ENCODE measurements at places on chromosomes 3 and 15.

DNA sequence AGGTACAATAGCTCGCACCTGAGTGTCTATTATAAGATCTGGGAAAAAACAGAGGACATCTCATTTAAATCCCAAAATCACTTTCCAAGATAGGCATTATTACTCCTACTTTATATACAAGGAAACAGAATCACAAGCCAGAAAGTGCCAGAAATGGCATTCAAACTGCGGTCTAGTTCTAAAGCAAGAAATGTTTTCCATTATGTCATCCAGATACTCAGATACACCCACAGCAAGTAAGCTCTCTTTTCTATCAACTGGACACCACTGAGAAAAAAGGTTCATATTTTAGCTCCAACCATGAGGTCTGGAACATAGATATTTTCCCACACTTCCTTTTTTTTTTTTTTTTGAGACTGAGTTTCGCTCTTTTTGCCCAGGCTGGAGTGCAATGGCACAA lies 8.1 kb downstream of the SLC33A1 start:
- DNase-seq, result no peak

- DNase-seq, result no peak
Observed at GRCh38 chr3:57890874-57891273, 117.3 kb upstream of the FLNB start.

- no peak for DNase-seq
Observed at GRCh38 chr15:44045661-44046060, 149.4 kb downstream of the FRMD5 start.

DNA sequence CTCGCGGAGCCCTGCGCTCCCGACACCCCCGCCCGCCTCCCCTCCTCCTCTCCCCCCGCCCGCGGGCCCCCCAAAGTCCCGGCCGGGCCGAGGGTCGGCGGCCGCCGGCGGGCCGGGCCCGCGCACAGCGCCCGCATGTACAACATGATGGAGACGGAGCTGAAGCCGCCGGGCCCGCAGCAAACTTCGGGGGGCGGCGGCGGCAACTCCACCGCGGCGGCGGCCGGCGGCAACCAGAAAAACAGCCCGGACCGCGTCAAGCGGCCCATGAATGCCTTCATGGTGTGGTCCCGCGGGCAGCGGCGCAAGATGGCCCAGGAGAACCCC lies 464 bp downstream of the SOX2 start:
- DNase-seq, result no peak

- DNase-seq, result no peak
Observed at GRCh38 chr3:53753518-53754183, 92.6 kb downstream of the CHDH start.

DNA sequence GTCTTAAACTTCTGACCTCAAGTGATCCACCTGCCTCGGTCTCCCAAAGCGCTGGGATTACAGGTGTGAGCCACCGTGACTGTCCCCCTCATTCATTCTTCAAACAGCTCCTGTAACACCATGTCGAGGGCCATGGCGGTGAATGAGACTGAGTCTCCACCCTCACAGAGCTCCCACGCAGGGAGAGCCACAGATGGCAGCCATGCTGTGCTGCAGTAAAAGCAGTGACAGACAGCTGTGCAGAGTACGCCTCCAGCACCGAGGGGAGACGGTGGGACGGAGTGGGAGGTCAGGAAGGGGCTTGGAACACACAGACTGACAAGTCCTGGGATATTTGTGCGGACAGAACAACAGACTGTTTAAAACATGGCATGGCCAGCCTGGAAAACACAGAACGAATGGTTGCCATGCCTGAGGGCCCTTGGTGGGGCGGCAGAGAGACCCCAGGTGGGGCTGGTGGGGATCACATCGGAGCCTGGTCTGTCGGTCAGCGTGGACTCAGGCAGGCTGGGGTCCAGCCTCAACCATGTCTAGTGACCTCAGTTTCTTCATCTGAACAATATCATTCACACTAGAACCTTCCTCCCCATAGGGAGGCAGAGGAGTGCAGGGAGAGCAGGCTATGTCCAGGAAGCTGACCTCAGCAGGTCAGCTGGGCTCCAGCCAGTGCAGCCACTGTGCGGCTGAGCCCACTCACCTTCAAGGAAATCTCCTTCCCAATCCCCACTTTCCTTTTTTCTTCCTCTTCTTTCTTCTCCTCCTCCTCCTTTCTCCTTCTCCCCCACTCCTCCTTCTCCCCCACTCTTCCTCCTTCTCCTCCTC lies 20.6 kb upstream of the LCTL start:
- DNase-seq, result no peak

DNA sequence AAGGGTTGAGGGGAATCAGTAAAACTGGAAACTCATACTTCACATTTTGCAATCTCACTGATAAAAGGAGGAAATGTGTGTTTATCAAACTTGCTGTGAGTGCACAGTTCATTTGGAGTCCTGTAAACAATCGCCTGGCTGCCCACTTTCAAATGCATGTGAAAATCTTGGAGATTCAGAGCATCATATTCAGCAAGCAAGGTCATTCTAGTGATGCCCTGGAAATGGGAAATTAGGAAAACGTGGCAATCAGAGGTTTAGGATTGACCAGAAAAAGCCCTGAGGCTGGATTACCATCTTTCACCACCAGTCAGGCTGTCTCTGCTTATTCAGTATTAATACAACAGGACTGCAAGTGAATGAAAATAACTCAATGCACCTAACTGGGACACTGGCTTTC lies 23.9 kb downstream of the DPH6 start:
- DNase-seq, result peak; percentile 9

GRCh38 chr15:71559616-71560015 lies 250.7 kb upstream of the NR2E3 start:
- no peak for DNase-seq

DNA sequence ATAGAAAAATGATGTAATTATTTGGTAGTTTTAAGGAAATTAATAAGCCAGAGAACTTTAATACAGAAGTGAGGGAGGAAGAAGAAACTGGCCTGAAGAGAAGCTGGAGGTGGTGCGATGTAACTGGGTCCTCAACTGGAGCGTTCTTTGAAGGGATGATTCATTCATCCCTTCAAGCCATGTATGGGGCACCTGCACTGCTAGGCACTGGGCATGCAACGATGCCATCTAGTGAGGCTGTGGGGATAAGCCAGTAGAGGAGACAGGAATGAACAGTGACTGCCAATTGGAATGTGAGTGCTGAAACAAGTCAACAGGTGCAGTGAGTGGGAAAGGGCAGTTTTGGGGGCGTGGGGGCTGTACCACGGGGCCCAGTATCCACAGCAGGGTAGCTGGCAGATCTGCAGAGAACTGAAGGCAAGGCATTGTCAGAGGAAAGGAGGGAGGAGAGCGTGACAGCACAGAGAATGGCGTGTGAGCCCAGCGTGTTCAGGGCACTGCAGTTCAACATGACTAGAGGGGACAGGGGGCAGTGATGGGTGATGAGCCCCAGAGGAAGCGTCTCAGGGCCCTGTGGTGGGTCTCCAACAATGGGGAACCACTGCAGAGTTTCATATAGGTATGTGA lies 3.8 kb upstream of the KIF23 start:
- no peak for DNase-seq

- DNase-seq, result no peak
Observed at GRCh38 chr15:38672814-38673670, 108.4 kb upstream of the RASGRP1 start.

DNA sequence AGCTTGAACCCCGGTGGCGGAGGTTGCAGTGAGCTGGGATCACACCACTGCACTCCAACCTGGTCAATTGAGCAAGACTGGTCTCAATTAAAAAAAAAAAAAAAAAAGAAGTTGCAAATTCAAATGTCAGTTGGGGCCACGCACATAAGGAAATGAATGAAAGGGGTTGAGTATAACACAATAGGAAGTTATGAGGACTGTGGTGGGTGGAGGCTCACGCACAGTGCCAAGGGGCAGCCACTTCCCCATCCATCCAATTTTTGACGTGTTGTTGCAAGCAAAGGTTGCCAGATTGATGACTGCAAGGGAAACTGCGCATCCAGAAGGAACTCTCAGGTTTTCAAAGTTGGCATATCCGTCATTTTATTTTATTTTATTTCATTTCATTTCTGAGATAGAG lies 532.2 kb downstream of the NTRK3 start:
- no peak for DNase-seq

- no peak for DNase-seq
Observed at GRCh38 chr3:104673981-104674380, 692.7 kb upstream of the ALCAM start.

- no peak for DNase-seq
Observed at GRCh38 chr3:133676336-133677118, 14.8 kb upstream of the TOPBP1 start.

- no peak for DNase-seq
Observed at GRCh38 chr3:42510325-42510724, 7.9 kb downstream of the VIPR1 start.

DNA sequence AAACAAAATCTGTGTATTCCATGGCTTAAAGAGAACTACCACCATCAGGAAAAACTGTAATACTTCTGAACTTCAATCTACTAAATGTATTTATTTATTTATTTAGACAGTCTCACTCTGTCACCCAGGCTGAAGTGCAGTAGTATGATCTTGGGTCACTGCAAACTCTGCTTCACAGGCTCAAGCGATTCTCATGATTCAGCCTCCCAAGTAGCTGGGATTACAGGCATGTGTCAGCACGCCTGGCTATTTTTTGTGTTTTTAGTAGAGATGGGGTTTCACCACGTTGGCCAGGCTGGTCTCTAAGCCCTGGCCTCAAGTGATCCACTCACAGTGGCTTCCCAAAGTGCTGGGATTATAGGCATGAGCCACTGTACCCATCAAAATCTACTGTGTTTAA lies 202.3 kb upstream of the POU1F1 start:
- no peak for DNase-seq

- DNase-seq, result no peak
Observed at GRCh38 chr3:168040607-168041208, 55.0 kb downstream of the GOLIM4 start.

- DNase-seq, result no peak
Observed at GRCh38 chr3:17806201-17806600, 63.8 kb upstream of the TBC1D5 start.

DNA sequence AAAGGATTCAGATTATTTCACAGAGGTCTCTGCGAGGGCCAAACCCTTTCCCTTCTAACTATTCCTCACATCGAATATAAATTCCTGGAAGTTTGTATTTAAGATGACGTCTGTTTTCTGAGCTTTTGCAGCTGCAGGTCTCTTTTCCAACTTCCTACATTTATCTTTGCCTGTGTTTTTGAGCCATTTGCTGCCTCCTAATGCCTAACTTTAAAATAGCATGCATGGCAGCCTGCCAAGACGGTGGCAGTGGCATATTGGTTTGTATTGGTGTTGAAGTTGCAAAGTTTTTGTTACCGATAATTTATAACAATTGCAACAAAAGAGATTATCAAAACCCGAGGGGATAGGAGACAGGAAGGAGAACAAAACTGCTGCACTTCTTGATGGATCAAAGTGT lies 187.1 kb upstream of the DNAJC19 start:
- DNase-seq, result peak; percentile 47

- no peak for DNase-seq
Observed at GRCh38 chr3:100500320-100500880, 8.0 kb downstream of the TMEM45A start.

GRCh38 chr15:51053571-51053970 lies 41.1 kb downstream of the TNFAIP8L3 start:
- no peak for DNase-seq

DNA sequence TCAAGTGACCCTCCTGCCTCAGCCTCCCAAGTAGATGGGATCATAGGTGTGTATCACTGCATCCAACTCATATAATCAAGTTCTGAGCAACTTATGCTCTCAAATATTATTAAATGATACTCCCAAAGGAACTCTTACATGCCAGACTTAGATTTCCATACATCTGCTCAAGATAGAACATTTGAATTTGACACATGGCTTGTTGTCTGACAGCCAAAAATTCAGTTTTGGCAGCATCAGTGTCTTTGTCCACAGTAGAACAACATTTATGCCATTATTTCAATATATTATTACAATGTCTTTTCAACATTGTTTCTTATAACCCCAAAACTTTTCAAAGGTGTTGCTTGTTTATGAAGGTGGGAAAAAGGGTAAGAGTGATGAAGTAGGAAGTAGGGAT lies 116.2 kb downstream of the SUCNR1 start:
- DNase-seq, result no peak

DNA sequence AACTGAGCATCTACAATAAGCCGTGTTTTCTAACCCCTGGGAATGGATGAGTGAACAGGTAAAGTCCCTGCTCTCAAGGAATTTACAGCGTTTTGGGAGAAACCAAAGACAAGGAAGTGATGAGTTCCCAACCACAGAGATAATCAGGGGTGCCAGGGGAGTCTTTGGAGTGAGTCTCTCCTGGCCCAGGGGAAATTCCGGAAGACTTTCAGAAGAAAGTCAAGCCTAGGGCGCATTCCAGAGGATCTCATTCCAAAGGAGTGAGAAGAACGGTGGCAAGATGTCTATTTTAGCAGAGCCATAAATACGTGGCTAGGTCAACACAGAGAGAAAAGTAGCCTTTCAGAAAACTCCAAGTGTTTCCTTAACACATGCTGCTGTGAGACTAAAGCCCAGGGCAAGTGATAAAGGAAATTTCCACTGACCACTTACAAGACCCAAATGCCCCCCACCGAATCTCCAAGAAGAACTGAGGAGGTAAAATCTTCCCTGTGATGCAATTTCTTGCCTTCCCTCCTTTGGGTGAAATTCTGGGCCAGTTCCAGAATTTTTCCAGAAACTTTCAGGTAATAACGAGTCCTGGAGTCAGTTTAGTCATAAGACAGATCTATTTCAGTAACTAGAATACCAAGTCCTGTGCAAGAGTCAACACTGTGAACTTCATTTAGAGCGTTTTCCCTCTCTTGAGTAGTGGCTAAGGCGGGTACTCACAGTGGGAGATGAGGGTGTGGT lies 437.4 kb downstream of the NR2F2 start:
- no peak for DNase-seq

GRCh38 chr3:78979028-78979427 lies 788.8 kb downstream of the ROBO1 start:
- no peak for DNase-seq

DNA sequence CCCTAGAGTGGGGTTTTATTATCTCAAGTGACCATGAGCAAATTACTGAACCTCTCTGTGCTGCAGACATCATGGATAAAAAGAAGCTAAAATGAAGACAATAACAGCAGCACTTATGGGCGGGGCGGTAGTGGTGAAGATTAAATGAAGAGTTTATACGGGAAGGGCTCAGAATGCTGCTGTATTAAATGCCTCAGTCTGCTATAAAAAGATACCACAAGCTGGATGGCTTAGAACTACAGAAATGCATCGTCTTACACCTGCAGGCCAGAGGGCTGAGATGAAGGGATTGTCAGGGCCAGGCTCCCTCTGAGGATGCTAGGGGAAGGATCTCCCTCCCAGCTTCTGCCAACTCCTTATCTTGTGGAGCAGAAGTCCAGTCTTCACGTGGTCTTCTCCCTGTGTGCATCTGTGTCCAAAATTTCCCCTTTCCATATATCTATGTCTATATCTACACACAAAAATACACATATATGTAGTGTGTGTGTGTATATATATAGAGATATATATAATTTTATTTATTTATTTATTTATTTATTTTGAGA lies 2.9 kb downstream of the ALG1L2 start:
- DNase-seq, result peak; percentile 35

DNA sequence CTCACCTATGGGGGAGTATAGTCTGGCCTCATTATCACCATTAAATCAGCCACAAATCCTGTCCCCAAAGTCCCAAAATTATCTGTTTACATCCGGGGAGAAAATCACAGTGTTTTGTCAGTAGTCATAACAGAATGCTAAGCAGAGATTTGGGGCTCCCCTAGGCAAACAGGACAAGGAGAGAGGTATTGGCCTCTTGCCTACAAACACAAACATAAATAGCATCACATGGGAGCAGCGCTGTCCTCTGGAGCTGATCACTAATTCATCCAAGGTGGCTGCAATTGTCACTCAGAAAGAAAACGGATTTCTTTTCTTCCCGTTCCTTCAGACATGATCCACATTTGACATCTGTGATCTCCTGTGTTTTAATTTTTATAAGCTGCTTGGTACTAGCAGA lies 1028.1 kb downstream of the NTRK3 start:
- DNase-seq, result no peak
